Skeletal muscle tissue (tissue), 5 donors: ENCODE measurements at places on chromosomes 12 and 14. TPM values are rescaled to one million over a fixed set of nuclear protein-coding genes. Genes with fewer than 3 reads are reported as not detected.

TAS2R8 gene
- not detected for total RNA-seq

GLS2 gene
- not detected for total RNA-seq

GPR132 gene
- total RNA-seq, result 1.6 TPM

RASSF8 gene
- 29.7 TPM for total RNA-seq

TIMELESS gene
- total RNA-seq, result 5.2 TPM

TUNAR gene
- not detected for total RNA-seq

RALGAPA1 gene
- 83.5 TPM for total RNA-seq

RNASE7 gene
- total RNA-seq, result not detected

TBC1D30 gene
- 0.52 TPM for total RNA-seq

KIF5A gene
- total RNA-seq, result under 0.01 TPM

TMTC2 gene
- 15.7 TPM for total RNA-seq

RTL1 gene
- total RNA-seq, result 9.4 TPM

TPPP2 gene
- not detected for total RNA-seq

DHRS1 gene
- 6.3 TPM for total RNA-seq

KIF26A gene
- total RNA-seq, result 6.3 TPM

CFAP54 gene
- 2.1 TPM for total RNA-seq

NELL2 gene
- 1.0 TPM for total RNA-seq

C12orf54 gene
- not detected for total RNA-seq

KLRG1 gene
- 3.7 TPM for total RNA-seq

ZDHHC17 gene
- total RNA-seq, result 123 TPM

MSI1 gene
- 1.0 TPM for total RNA-seq

NUAK1 gene
- 9.4 TPM for total RNA-seq

OR6C2 gene
- not detected for total RNA-seq

CCDC177 gene
- not detected for total RNA-seq

AQP5 gene
- total RNA-seq, result 1.0 TPM

NDRG2 gene
- total RNA-seq, result 162 TPM

ANKRD33 gene
- not detected for total RNA-seq

KLHL33 gene
- total RNA-seq, result 2.1 TPM

ERBB3 gene
- 154 TPM for total RNA-seq

OASL gene
- not detected for total RNA-seq

KLRC2 gene
- 1.0 TPM for total RNA-seq

TEX52 gene
- not detected for total RNA-seq

TMEM179 gene
- total RNA-seq, result 1.0 TPM
